Stimulated activated CD8-positive, alpha-beta memory T cell treated with anti-CD3 and anti-CD28 coated beads, Interleukin-4, amount 100 ng/mL, for 1 hour (primary cell): ENCODE measurements at places on chromosomes 11 and 22.

DNA sequence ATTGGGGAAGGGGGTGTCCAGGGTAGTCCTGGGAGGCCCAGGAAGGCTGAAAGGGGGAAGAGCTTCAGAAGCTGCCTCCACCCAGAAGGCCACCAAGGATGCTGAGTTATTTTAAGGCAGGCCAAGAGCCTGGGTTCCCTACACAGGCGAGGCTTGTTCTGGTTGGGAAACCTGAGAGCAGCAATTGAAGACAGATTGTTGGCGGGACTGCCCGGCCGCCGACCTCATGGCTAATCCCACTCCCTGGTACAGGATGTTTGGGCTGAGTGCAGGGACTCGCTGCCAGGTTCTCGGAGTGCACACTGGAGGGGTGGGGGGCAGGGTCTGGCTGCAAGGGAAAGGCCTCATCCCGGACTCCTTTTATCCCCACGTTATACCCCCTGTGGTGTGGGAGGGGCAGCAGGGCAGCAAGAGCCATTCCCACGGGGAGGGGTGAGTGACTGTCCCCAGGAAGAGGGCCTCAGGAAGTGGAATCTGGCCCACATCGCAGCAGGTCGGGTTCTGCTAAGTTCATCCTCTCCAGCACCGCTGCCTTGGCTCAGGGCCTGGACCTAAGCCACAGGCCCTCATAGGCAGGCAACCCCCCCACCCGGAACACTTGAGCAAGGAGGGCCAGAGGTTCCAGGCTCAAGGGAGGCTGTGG, 43.6 kb upstream of the PRR5 start:
- DNase-seq, result no peak

DNA sequence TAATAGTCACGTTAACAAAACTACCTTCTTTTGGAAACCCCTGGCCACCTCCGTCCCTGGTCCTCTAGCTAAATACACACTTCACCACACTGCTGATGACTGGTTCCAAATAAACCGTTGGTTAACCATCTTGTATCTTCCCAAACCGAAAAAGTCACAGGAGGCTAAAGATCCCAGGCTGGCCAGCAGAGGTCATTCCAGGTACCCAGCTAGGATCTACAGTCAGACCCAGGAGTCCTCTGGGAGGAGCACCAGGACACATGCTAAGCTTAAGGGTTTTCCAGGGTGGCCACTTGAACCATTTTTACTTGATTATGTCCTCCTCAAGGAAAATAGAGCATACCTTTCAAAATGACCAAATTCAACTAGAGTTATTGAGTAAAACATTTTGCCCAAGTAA, 103.2 kb downstream of the ETS1 start:
- no peak for DNase-seq

- DNase-seq, result no peak
Observed at GRCh38 chr11:130156108-130157022, 3.2 kb upstream of the ST14 start.

DNA sequence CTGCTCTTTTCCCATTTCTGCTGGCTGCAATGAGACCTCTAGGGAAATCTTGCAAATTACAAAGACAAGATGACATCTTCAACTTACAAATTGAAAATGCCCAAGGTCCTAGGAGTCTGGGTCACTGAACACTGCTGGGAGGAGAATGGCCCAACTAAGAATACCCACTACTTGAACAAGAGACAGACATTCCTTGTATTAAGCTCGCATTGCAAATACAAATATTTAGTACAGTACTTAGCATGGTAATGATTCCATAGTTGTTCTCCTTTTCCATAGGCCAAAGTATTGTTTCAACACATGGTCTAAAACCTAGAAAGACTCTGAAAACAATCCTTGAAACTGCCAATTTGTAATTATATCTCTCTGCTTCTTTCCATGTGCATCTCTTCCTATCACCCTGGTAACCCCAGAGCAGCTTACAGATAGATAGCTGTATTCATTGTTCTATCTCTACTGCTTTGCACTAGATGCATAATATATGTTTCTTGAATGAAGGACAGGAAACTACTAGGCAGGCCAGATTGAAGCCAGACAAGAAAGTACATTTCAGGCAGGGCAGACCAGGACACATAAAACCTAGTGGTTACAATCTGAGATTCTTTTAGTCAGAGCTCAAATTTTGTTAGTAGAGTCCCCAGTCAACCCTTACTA, 1545.7 kb upstream of the TENM4 start:
- no peak for DNase-seq

DNA sequence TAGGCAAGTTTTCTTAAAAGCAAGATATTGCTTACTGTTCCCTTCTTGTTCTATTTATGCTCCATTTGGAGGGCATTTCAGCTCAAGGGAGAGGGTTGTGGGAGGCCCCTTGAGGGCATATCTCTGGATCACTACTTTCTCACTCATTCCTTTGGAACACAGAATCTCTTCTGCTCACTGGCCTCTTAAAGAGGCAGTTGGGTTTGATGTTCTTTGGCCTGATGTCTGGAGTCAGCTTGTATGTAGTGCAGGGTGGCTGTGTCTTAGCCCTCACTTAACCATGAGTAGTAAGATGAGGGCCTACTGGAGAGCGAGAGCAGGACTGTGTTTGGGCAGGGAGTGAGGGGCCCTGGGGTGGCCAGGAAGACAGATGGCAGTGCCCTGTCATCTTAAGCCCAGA, 3.6 kb downstream of the INCENP start:
- DNase-seq, result no peak

- no peak for DNase-seq
Observed at GRCh38 chr11:67648796-67649613, 1.5 kb downstream of the ACY3 start.

DNA sequence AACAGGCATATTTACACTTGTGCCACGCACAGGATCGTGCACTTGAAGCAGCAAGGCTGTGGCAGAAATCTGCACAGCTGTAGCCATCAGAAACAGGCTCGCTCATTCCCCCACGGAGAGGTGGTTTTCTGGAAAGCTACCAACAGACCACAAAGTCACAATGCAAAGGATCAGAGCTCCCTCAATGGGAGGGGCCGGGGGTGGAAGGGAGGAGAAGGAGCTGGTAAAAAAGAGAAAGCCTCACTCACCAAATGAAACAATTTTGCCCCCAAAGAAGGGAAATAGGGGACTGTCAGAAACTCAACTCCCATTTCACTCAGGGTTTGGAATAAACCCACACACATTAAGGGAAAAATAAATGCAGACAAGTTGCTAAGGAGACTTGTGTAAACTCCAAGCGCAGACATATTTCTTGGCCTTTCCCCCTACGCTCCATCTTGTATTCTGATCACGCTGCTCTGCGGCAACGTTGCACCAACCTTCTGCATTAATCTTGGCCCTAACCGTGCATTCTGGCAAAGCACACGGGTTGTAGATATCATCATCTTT, 43.2 kb upstream of the BLID start:
- DNase-seq, result no peak

GRCh38 chr11:95897731-95898130, 26.2 kb downstream of the MTMR2 start:
- no peak for DNase-seq

GRCh38 chr22:31639436-31640039, 22.5 kb downstream of the PISD start:
- no peak for DNase-seq

GRCh38 chr22:19478045-19478900, 720 bp downstream of the UFD1 start:
- DNase-seq, result no peak

- no peak for DNase-seq
Observed at GRCh38 chr22:23520863-23521440, 59.1 kb downstream of the IGLL1 start.

- DNase-seq, result no peak
Observed at GRCh38 chr11:67646535-67647336, 3.8 kb downstream of the ACY3 start.

DNA sequence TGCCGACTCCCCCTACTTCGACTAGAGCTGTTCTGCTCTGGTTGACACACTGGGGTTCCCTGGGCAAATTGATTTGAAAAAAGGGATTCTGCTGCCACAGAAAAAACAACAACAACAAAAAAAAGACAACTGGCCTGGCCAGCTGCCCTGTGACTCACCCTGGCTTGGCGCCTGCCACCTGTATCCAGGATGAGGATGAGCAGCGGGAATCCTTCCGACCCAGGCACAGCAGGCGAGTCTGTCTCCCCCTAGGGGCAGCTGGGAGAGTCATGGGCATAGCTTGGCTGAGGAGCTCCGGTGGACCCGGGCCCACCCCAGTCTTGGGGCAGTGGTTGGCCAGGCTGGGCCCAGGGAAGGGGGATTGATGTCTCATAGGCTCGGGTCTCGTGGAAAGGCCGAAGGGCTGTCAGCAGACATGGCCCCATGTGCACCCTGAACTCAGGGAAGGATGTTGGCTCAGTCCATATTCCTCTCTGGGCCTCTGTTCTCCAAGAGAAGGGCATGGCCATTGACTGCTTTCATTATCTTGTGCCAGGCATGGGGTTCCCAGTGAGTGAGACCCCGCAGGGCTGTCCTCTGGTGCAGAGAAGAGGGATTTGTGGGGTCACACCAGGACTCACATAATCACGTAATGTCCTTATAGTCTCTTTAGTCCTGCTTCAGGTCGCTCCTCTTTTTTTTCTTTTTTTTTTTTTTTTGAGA, 10.4 kb upstream of the SUN2 start:
- DNase-seq, result peak; percentile 20

DNA sequence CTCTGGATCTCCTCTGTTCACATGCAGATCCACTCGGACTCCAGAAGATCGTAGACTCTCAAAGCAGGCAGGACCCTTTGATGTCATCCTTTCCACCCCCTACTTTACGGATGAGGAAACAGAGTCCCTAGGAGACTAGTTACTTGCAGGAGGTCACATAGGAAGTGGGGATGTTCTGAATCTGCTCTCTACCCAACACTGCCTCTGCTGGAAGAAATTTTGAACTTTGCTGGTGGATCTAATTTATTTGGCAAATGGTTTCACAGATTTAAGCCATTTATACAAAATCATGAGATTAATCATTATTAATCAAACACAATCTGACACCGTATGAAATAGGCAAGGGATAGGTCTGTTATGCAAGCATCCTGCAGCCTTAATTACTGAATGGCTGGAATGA, 55.0 kb upstream of the USP47 start:
- no peak for DNase-seq

- no peak for DNase-seq
Observed at GRCh38 chr22:39382410-39382809, 17.2 kb upstream of the TAB1 start.

DNA sequence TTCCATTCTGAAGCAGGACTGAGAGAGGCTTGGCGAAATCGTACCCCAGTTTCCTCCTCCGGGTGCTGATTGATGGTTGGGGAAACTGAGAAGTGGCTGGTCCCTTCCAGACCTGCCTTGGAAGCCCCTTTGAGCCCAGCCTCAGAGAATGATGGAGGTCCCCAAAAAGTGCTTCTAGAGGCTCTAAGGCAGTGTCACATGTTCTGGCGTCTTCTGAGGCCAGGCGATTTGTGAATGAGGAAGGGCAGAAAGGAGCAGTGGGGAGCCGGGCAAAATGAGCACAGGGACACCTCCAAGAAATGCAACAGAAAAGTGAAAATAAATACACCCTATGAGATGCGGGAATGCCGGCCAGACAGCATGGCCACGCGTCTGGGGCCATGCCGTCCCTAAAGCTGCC, 1.0 kb upstream of the LIF start:
- no peak for DNase-seq

GRCh38 chr11:6438979-6439571, 1.7 kb downstream of the HPX start:
- no peak for DNase-seq

DNA sequence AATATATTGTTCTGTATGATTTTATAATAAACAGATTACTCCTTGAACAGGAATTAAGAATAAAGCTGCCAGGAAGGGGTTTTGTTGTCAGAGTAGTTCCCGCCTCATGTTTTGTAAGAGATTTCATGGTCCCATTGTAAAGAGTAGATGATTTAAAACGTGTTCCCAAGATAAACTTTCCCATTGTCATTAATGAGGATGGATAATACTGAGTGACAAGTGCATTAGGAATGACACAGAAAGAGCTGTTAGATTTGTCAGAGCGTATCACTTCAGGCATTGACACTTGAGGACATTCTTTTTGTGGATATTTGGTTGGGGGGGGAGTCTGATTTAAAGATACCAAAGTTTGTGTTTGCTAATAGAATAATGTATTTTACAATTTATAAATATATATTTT, 147.0 kb downstream of the PAX6 start:
- DNase-seq, result no peak

DNA sequence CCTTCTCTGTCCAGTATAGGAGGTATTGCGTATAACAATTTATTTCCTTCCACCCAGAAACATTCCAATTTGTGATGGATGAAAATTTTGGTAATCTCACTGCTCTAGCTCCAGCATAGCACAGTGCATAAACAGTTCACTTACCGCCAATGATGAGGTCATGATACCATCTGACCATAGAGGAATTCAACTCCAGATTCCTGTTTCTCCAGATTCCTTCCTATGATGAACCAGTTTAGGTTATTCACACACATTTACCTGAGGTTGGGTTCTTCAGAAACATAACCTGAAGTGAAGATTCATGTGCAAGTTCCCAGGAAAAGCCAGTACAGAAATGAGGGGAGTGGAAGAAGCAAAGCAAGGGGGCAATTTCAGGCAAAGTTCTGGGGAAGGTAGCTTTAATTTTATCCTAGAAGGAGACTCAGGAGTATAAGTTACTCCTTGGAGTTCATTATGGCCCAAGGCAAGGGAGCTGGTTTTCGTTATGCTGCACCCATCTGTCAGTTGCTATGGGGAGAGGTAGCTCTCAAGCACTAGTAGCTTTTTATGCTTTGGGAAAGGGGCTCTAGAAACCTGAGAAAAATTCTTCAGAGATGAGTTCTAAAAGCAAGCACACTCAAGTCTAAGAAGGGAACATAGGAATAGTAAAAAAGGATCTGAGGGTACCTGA, 121.6 kb downstream of the CASP12 start:
- DNase-seq, result no peak

DNA sequence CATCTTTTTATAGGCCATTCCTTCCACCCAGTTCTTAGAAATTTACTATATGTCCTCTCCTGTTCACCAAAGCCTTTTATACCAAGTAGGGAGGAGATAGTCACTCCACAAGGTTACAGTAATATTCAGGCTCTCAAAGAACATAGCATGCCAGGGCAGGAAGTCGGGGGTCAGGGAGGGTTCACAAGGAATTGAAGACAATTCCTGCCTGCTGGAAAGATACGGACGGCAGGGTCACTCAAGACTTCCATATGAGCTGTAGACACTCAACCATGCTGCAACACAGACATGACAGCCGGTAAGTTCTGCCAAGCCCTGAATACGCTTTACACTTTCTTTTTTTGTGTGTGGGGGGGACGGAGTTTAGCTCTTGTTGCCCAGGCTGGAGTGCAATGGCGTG, 700 bp downstream of the C22orf31 start:
- DNase-seq, result no peak

GRCh38 chr22:23117891-23118646, 23.7 kb downstream of the RSPH14 start:
- no peak for DNase-seq

DNA sequence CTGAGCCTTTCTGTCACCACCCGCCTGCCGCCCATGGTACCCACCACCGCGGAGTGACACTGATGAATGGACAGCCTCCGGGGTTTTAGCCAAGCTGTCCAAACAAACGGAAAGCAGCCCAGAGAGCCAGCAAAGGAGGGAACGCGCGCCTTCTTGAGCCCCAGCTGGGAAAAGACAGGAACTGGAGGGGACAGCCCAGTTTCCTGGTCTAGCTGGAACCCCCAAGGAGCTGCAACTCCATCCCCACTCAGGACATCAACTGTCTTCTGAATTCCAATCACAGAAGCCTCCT, 33.7 kb downstream of the SHISAL1 start:
- no peak for DNase-seq
